Stimulated activated CD8-positive, alpha-beta memory T cell treated with anti-CD3 and anti-CD28 coated beads, Interleukin-7, amount 100 ng/mL, for 48 hours (primary cell): ENCODE measurements at places on chromosomes 13 and 19.

- peak; percentile 88 for DNase-seq
Observed at GRCh38 chr19:45677351-45678230, 9.6 kb downstream of the GIPR start.

DNA sequence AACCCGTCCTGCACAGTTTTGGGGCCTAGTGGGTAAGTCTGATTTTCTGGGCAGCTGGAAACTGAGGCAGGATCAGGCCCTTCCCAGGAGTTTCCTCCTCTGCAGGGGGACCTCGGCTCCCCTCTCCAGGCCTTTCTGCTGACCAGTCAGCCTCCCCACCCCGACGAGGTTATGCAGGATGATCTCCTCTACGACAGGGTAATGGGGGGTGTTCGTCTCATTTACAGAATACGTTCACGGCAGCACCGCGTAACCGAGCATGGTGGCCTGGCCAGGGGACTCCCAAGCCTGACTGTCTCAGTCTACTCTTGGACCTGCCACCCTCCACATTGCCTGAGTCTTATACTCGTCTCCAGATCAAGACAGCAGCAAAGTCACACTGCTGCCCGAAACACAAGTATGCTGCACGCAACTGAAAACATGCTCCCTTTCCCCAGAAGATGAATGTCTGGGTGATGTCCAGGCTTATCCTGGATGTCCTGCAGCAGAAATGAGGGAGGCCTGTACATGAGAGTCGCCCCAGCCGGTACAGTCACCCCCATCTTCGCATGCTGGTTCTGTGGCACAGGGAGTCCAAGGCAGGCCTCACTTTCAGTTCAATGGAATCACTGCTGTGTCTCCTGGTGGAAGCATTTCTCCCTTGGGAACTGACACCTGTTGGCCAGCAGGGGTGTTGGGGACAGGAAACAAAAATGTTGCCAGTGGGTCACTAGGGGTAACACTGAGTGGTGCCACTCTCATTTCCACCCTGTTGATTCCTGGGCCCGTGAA lies 120.8 kb downstream of the SOX1 start:
- DNase-seq = no peak

- no peak for DNase-seq
Observed at GRCh38 chr13:19056984-19057490, 124.6 kb downstream of the TUBA3C start.

- no peak for DNase-seq
Observed at GRCh38 chr19:49997709-49998108, 27.5 kb downstream of the VRK3 start.

DNA sequence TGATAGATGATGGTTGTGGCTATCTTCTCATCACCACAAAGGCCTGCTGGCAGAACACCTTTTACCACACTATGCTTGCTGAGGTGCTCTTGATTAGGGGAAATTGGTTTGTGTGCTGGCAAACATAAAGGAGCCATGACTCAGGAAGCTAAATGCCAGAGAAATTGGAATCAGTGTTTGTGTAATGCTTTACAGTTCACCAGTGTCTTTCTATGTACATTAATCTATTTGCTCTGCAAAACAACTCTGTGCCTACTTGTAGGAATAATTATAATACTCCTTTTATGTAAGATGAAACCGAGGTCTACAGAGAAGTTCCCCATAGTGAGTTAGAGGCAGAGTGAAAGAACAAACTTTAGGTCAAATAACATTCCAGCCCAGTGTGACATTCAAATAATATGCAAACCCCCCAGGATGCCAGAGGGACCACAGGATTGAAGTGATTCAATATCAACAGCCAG lies 390.5 kb upstream of the HTR2A start:
- no peak for DNase-seq

DNA sequence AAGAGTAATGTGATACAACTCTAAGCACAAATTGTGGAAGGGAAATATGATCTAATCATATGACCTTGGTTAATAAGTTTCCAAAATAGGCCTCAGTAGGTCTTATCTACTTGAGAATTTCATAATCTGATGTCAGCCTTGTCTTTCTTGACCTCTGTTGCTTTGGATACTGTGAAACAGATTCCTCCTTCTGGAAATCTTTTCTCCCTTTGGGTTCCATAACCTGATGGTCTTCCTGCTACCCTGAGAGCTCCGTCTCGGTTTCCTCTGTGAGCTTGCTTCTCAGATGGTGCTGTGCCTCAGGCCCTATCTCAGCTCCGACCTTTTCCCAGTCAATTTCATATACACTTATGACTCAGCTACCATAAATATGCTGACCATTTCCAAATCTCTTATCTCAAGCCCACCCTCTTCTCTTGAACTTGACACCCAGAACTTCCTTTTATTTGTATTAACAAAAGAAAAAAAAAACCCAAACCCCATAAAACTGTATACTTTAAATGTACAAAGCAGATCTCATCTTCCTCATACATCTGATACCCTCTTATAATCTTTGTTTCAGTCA lies 6.4 kb upstream of the SLC46A3 start:
- DNase-seq = no peak
